ENCODE measurements at places on chromosomes 7 and 10.

GRCh38 chr10:43211030-43211429 lies 55.8 kb downstream of the RASGEF1A start:
- no peaks in the 10 kb centered on the region for H3K4me1 ChIP-seq
- DNase-seq = no peak
- H3K36me3 ChIP-seq = no peaks in the 10 kb centered on the region
- no peak overlapping the region for H3K4me3 ChIP-seq

DNA sequence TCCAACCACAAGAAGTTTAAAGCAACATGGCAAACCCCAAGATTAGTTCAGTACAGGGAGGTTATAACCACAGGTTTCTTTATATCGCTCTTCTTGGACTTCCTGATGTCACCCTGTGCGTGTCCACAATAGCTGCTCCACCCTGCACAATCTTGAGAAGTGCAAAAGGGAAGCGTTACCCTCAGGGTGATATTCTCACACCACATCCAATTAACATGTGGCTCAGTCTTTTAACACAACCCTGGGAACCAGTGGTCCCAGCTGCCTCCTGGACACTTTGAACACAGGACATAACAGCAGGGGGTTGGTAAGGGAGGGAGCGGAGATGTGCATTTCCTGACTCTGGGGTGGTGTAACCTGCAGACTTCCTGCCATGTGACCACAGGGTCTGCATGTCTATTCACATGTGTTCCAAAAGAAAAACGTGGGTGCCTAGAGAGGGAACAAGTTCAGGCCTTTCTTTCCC lies 64.6 kb downstream of the GSAP start:
- peak overlapping the region; percentile 90 for H3K27ac ChIP-seq
- H3K36me3 ChIP-seq = no peaks in the 10 kb centered on the region
- H3K4me1 ChIP-seq = peaks cover 42% of the 10 kb centered on the region
- peak; percentile 13 for DNase-seq
- H3K27me3 ChIP-seq = no peaks in the 10 kb centered on the region

DNA sequence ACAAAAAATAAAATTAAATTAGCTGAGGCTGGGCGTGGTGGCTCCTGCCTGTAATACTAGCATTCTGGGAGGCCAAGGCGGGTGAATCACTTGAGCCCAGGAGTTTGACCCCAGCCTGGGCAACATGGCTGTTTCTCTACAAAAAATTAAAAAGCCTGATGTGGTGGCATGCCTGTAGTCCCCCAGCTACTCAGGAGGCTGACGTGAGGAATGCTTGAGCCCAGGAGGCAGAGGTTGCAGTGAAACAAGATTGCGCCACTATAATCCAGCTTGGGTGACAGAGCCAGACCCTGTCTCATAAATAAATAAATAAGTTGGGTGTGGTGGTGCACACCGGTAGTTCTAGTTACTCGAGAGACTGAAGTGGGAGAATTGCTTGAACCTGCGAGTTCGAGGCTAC lies 65.1 kb downstream of the GNA12 start:
- DNase-seq = no peak
- no peaks in the 10 kb centered on the region for H3K36me3 ChIP-seq
- no peak overlapping the region for H3K27ac ChIP-seq
- H3K27me3 ChIP-seq = no peaks in the 10 kb centered on the region

DNA sequence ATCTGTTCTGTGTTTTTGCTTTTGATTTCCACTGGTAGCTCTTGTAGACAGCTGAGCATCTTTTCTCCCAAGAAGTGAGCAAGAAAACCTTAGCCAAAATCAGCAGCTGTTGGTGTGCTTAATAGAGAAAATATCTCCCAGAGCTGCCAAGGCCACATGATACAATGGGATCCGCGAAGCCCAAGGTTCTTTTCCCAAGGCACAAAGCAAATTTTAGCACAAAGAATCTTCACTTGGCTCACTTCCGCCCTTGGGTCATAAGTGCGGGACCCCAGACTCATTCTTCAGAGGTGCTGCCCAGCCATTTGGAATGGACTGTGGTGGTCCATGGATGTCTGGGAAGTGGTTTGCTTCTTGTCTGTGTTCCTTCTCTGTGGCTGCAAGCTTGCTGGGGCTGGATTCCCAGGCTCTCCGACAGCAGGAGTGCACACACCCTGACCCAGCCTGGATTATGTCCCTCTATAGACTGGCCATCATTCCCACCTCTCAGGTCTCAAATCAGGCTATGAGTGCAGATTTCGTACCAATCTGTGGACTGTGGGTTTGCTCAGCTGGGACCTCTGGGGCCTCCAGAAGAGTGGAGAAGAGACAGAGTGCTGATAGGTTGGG lies 93.0 kb upstream of the TMEM72 start:
- DNase-seq = no peak
- H3K27me3 ChIP-seq = peaks cover 36% of the 10 kb centered on the region
- H3K36me3 ChIP-seq = no peaks in the 10 kb centered on the region
- H3K27ac ChIP-seq = no peak overlapping the region
- no peak overlapping the region for H3K4me3 ChIP-seq

GRCh38 chr7:157827045-157827862 lies 490.4 kb downstream of the DNAJB6 start:
- H3K27ac ChIP-seq = no peak overlapping the region
- H3K27me3 ChIP-seq = peaks cover 7% of the 10 kb centered on the region

DNA sequence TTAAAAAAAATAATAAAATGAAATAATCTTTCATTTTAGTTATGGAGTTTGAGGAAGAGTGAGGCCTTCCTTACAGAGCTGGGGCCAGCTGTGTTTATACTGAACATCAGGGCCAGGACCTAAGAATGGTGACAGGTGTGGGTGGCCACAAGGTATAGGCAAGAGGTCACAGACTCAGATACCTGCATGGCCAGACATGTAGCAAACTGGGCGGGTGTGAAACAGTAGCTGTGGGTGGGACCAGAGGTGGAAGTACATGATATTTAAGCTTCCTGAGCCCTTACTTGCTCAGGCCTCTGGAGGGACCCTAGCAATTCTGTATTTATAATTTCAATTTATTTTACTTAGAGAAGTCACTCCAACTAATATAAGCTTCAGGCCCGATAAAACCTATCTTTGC lies 27.7 kb upstream of the CAMK1D start:
- no peak for DNase-seq
- no peak overlapping the region for H3K27ac ChIP-seq
- H3K36me3 ChIP-seq = no peaks in the 10 kb centered on the region
- no peaks in the 10 kb centered on the region for H3K27me3 ChIP-seq

- no peaks in the 10 kb centered on the region for H3K27me3 ChIP-seq
- no peak overlapping the region for H3K27ac ChIP-seq
- peaks cover 2% of the 10 kb centered on the region for H3K36me3 ChIP-seq
- H3K4me1 ChIP-seq = no peaks in the 10 kb centered on the region
- no peak for DNase-seq
These were observed 12.1 kb upstream of the MRPS17 start for GRCh38 chr7:55939514-55940123.

- peak overlapping the region; percentile 85 for H3K27ac ChIP-seq
- peak overlapping the region; percentile 90 for H3K4me3 ChIP-seq
- H3K36me3 ChIP-seq = peaks cover 2% of the 10 kb centered on the region
These were observed 1.0 kb upstream of the BMPR1A start for GRCh38 chr10:86755454-86755739.

DNA sequence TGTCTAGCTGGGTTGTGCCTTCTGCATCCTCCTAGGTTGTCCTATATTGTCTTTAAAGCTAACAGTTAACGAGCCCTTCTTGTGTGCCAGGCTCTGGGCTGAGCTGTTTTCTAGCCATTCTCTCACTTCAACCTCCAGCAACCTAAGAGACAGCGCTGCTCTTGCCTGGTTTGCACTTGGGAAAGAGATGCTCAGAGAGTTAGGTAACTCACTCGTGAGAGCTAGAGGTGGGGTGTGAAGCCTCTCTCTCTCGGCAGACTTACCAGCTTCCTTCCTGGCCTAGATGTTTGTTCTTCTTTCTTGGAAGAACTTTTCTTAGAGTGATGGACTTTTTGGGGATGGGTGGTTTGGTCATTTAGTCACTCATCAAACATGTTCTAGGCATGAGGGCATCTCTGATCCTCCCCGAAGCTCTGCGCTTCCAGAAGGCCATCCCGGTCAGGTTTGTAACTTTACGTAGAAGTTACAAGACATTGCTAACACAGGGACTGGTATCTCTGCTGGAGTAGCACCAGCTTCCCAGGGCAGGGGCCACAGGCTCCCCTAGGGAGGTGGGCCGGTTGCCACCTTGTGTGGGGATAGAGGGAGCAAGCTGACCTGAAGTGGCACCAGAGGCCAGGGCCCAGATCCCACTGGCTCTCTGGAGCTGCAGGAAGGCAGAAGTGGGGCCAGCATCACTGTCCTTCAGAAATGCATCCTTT lies 14.3 kb downstream of the TSPAN15 start:
- H3K27ac ChIP-seq = peak overlapping the region; percentile 92
- peaks cover 57% of the 10 kb centered on the region for H3K4me1 ChIP-seq
- no peak for DNase-seq
- H3K36me3 ChIP-seq = no peaks in the 10 kb centered on the region
- H3K4me3 ChIP-seq = peak overlapping the region; percentile 66
- no peaks in the 10 kb centered on the region for H3K27me3 ChIP-seq

DNA sequence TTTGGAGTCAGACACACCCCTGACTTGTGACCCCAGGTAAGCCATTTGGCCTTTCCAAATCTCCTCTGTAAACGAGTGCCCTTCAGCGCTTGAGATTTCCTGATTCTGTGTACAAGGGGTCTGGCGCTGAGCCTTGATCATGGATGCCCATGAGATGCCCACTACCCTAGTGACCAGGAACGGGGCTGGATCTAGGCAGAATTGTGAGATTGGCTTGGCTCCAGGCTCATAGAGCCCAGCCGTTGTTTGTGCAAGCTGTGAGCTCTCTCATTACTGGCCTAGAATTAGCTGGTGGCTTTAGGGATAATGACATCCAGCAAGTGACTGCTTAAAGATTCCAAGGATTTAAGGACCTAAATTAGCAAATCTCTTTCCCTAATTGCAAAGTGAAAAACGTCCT lies 84.9 kb downstream of the CAMK1D start:
- no peak for DNase-seq
- H3K4me3 ChIP-seq = no peak overlapping the region
- peaks cover 2% of the 10 kb centered on the region for H3K36me3 ChIP-seq
- peak overlapping the region; percentile 57 for H3K27ac ChIP-seq
- H3K4me1 ChIP-seq = peaks cover 33% of the 10 kb centered on the region

- peaks cover 7% of the 10 kb centered on the region for H3K27me3 ChIP-seq
- H3K4me1 ChIP-seq = no peaks in the 10 kb centered on the region
- H3K4me3 ChIP-seq = no peak overlapping the region
- H3K36me3 ChIP-seq = no peaks in the 10 kb centered on the region
- H3K27ac ChIP-seq = no peak overlapping the region
- no peak for DNase-seq
These were observed 70.4 kb upstream of the CFAP46 start for GRCh38 chr10:133012573-133013359.

DNA sequence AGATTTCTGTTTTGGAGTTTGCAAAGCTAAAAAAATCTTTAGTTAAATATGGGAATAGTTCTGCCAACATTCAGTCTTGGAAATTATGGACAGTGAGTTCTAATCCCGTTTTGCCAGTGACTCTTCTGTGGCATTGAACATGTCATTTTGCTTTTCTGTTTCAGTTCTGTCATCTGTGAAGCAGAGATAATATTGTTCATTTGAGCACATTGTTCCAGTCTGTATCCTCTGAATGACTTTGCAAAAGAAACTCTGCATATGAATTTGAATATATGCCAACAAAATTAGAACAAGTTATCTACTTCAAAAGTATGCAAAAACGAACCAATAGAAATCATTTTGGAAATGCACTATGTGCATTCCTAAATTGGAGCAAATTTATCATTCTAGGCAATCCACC lies 746.0 kb upstream of the POT1 start:
- no peaks in the 10 kb centered on the region for H3K27me3 ChIP-seq
- H3K36me3 ChIP-seq = no peaks in the 10 kb centered on the region
- H3K4me1 ChIP-seq = no peaks in the 10 kb centered on the region
- no peak for DNase-seq
- no peak overlapping the region for H3K4me3 ChIP-seq
- no peak overlapping the region for H3K27ac ChIP-seq

DNA sequence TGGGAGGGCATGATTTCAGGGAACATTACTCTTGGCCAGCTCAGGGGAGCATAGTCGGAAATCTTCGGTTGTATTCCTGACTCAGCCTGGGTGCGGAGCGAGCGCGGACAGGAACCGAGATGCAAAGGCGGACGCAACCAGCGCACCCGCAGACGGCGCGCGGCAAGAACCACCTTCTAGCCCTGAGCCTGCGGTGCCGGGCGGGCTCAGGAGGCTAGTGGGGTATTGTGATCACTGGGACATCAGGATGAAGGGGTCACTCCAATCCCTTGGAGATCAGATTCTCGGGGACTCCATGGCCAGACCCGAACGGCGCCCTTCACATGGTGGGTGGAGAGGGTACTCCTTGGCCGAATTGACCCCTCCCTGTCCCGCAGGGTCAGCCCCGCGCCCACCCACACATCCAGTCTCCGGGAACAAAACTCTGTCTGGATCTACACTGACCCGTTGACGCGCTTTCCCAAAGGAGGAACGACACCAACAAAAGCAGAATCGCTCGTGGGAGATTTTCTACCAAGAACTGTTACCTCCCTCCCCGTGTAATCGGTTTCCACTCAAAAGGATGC lies 730.5 kb downstream of the ZWINT start:
- no peak overlapping the region for H3K27ac ChIP-seq
- H3K36me3 ChIP-seq = peaks cover 3% of the 10 kb centered on the region
- no peak for DNase-seq
- H3K4me3 ChIP-seq = no peak overlapping the region
- H3K27me3 ChIP-seq = peaks cover 11% of the 10 kb centered on the region

GRCh38 chr10:58137813-58138212 lies 129.9 kb downstream of the IPMK start:
- no peak overlapping the region for H3K4me3 ChIP-seq
- no peaks in the 10 kb centered on the region for H3K36me3 ChIP-seq
- no peak for DNase-seq
- H3K27ac ChIP-seq = no peak overlapping the region
- peaks cover 15% of the 10 kb centered on the region for H3K27me3 ChIP-seq
- H3K4me1 ChIP-seq = no peaks in the 10 kb centered on the region

GRCh38 chr7:75565132-75565837 lies 73.2 kb downstream of the SPDYE5 start:
- H3K4me3 ChIP-seq = no peak overlapping the region
- H3K36me3 ChIP-seq = peaks cover 2% of the 10 kb centered on the region
- no peak overlapping the region for H3K27ac ChIP-seq
- H3K4me1 ChIP-seq = peaks cover 4% of the 10 kb centered on the region

DNA sequence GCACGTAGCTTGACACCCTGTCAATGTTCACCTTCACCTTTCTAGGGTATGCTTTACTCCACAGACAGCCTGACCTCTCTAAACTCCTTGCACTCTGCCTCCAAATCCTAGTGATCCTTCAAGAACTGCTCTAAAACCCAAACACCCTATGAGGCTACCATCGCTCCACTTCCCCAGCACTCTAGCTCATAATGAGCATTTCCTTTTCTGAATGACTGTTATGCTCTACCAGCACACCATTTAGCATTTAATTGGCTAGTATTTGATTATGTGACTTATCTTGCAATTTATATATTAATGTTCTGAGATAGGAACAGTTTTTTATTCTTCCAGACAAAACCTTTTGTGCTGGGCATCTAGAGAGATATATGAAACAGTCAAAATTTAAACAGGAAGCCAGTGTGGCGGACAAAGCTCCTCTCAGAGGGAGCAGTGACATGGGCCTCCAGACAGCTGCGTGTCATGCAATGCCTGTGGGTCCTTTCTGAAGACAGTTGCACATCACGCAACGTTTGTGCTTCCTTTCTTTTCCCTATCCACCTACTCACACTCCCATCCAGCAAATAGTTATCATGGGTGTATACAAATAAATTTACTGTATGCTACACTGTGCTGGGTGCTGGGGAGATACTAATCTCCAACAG lies 86.3 kb downstream of the ALOX5 start:
- no peak for DNase-seq
- H3K4me3 ChIP-seq = no peak overlapping the region
- H3K36me3 ChIP-seq = peaks cover 18% of the 10 kb centered on the region
- peaks cover 35% of the 10 kb centered on the region for H3K4me1 ChIP-seq

All from T-helper 17 cell (primary cell).